ENCODE measurements at places on chromosomes 4 and X. TPM values are rescaled to one million over a fixed set of nuclear protein-coding genes. Genes with fewer than 3 reads are reported as not detected.
A peak's percentile ranks its signal among the peaks of the same experiment; 100 is the strongest.

APLN gene
- total RNA-seq = 2.7 TPM

MAGEA9B gene
- not detected for total RNA-seq

PAGE5 gene
- total RNA-seq = not detected

SYTL5 gene
- total RNA-seq = 7.1 TPM

RHOXF2 gene
- 0.25 TPM for total RNA-seq

OCRL gene
- 26.2 TPM for total RNA-seq

CXorf49 gene
- total RNA-seq = not detected

CTAG1A gene
- total RNA-seq = not detected

DNA sequence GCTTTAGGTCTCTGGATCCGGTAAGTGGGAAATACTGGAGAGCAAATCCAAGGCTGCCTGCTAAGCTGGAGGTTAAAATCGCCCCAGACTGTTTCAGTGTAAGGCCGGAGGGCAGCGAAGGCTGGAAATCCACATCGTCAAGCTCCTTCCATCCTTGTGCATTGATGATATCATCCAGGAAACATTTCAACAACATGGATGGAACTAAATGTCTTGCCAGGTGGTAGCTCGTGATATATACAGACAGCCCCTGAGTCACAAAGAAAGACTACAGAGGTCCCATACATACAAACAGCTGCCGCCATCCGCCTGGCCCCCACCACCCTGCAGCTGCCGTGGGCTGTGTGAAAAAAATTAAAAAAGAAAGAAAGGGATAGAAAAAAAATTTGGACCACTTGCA, 148.9 kb upstream of the RBPJ start:
- no peaks in the 10 kb centered on the region for H3K36me3 ChIP-seq
- H3K4me1 ChIP-seq = peaks cover 4% of the 10 kb centered on the region
- no peak overlapping the region for H3K4me3 ChIP-seq
- no peaks in the 10 kb centered on the region for H3K27me3 ChIP-seq

- no peaks in the 10 kb centered on the region for H3K4me1 ChIP-seq
- DNase-seq = no peak
- H3K27ac ChIP-seq = no peak overlapping the region
- no peak overlapping the region for H3K4me3 ChIP-seq
- no peaks in the 10 kb centered on the region for H3K27me3 ChIP-seq
These were observed 225.8 kb upstream of the SPRY1 start for GRCh38 chr4:123170843-123171242.

DNA sequence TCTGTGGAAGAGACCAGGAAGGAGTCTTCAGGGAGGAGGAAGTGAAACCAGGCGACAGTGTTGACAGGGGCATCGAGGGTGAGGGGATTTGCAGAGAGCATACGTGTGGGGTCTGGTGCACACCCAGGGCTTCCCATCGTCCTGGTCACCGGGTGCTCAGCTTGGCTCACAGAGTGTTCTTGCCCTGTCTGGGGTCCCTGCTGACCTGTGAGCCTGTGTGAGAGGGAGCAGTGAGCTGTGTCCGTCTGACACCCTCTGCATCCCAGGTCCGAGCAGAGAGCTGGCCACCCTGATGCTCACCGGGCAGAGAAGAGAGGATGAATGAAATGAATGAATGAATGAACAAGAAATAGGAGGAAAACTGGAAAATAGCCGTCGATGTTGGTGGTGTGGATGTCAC, 46.5 kb downstream of the CPZ start:
- H3K36me3 ChIP-seq = no peaks in the 10 kb centered on the region
- H3K4me3 ChIP-seq = no peak overlapping the region
- H3K4me1 ChIP-seq = no peaks in the 10 kb centered on the region
- H3K27me3 ChIP-seq = no peaks in the 10 kb centered on the region

- no peaks in the 10 kb centered on the region for H3K36me3 ChIP-seq
- H3K4me1 ChIP-seq = no peaks in the 10 kb centered on the region
- no peak overlapping the region for H3K27ac ChIP-seq
- no peak overlapping the region for H3K4me3 ChIP-seq
These were observed 107.2 kb downstream of the ANAPC4 start for GRCh38 chr4:25484243-25484721.

- H3K27me3 ChIP-seq = no peaks in the 10 kb centered on the region
- no peak overlapping the region for H3K4me3 ChIP-seq
- H3K36me3 ChIP-seq = no peaks in the 10 kb centered on the region
- H3K27ac ChIP-seq = no peak overlapping the region
These were observed 162.8 kb downstream of the NHS start for GRCh38 chrX:17537723-17538243.

- no peak overlapping the region for H3K4me3 ChIP-seq
- H3K27me3 ChIP-seq = no peaks in the 10 kb centered on the region
- H3K27ac ChIP-seq = no peak overlapping the region
- no peaks in the 10 kb centered on the region for H3K4me1 ChIP-seq
- no peaks in the 10 kb centered on the region for H3K36me3 ChIP-seq
These were observed 87.7 kb downstream of the RFC1 start for GRCh38 chr4:39278476-39278875.

DNA sequence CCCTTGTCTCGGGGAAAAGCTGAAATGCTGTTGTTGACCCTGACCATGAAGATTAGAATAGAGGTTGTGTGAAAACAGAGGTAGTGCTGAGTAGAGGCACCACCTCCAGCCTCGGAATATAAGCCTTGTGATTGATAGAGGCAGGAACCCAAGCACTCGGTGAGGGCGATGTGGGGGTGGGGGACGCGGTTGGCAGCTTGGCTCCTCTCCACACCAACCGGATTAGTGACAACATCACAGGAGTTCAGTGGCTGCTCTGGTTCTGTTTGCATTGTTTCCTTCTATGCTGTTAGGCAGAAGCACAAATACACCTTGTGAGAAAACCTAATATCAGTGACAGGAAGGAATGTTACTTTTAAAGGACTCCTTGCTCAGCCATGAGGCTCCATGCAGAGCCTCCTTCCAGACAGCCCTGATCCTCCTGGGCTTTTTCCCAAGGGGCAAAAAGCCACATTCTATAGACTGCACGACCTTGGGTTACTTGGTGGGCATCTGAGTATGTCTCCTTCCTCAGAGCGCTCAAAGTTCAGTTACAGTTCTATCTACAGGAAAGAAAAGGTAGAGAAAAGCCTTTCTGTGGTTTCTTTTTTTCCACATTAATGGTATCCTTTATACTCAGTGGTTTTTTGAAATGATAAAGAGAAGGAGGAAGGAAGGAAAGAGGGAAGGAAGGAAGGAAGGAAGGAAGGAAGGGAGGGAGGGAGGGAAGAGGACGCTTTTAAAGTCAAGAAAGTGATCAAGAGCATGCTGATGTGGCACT, 150.4 kb upstream of the NOCT start:
- DNase-seq = no peak
- no peaks in the 10 kb centered on the region for H3K27me3 ChIP-seq
- no peaks in the 10 kb centered on the region for H3K36me3 ChIP-seq
- H3K4me1 ChIP-seq = no peaks in the 10 kb centered on the region
- H3K4me3 ChIP-seq = no peak overlapping the region

DNA sequence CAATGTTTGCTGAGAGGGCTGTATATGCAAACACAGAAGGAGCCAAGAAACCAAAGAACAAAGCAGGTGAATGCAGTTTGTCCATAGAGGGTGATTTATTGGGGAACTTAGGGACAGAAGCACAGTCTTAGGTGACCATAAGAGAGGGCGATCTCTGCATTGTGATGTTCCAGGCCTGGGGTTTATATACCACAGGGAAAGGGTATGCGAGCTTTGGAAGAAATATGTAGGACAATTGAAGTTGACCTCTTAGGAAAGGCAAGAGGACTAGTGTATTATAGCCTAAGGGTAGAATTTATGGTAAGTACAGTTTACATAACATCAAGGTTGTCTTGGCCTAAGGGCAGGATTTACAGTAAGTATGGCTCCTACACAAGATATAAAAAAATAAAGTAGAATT, 27.8 kb downstream of the FAM184B start:
- no peak for DNase-seq
- H3K27ac ChIP-seq = no peak overlapping the region
- H3K27me3 ChIP-seq = no peaks in the 10 kb centered on the region

DNA sequence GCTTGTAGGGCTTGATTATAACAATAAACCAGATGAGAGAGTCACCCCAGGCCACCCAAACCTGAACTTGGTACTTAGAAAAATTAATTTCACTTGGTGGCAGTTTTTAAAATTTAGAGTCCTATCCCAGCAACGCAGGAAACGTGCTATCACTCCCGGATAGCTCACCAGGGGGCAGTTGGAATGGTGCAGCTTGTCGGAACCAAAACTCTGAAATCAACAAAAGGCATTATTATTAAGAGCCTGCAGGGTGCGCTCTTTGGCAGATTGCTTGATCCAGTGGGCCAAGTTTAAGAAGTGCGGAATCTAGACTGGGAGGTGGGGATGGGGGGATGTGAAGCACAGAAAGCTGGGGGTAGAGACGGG, 2.4 kb downstream of the FRAS1 start:
- peak overlapping the region; percentile 18 for H3K27ac ChIP-seq
- no peaks in the 10 kb centered on the region for H3K4me1 ChIP-seq
- no peaks in the 10 kb centered on the region for H3K36me3 ChIP-seq
- H3K27me3 ChIP-seq = no peaks in the 10 kb centered on the region

- DNase-seq = no peak
- H3K27ac ChIP-seq = no peak overlapping the region
- no peaks in the 10 kb centered on the region for H3K27me3 ChIP-seq
- no peaks in the 10 kb centered on the region for H3K4me1 ChIP-seq
- H3K4me3 ChIP-seq = no peak overlapping the region
These were observed 45.1 kb downstream of the SPATA4 start for GRCh38 chr4:176150356-176150682.

- no peak overlapping the region for H3K27ac ChIP-seq
- no peaks in the 10 kb centered on the region for H3K36me3 ChIP-seq
- no peak overlapping the region for H3K4me3 ChIP-seq
- no peaks in the 10 kb centered on the region for H3K4me1 ChIP-seq
- no peaks in the 10 kb centered on the region for H3K27me3 ChIP-seq
These were observed 343.6 kb upstream of the CT83 start for GRCh38 chrX:116806288-116806802.

DNA sequence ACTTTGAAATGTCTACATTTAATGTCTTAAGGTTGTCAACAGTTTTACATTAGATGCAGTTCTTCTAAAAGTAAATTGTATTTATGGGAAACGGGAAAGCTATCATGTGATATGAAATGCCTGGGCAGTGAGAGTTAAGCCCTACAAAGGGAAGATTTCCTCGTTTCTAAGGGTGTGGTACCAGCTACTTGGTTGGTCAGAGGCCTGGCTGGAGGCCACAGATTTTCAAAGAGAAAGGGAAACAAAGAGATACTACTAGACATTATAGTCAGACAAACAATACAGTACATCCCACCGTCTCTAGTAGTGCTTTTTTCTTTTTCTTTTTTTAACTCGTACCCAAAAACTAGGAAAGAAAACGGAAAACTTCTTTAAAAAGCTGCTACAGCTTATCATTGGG, 467.8 kb downstream of the PCDH7 start:
- H3K36me3 ChIP-seq = no peaks in the 10 kb centered on the region
- H3K27me3 ChIP-seq = no peaks in the 10 kb centered on the region
- H3K4me1 ChIP-seq = no peaks in the 10 kb centered on the region
- no peak overlapping the region for H3K4me3 ChIP-seq

- no peak overlapping the region for H3K27ac ChIP-seq
- H3K4me1 ChIP-seq = no peaks in the 10 kb centered on the region
- H3K4me3 ChIP-seq = no peak overlapping the region
These were observed 10.5 kb downstream of the SEPTIN11 start for GRCh38 chr4:76960014-76960413.

GRCh38 chr4:8710416-8710815, 117.9 kb downstream of the CPZ start:
- H3K4me1 ChIP-seq = no peaks in the 10 kb centered on the region
- no peaks in the 10 kb centered on the region for H3K36me3 ChIP-seq
- H3K4me3 ChIP-seq = no peak overlapping the region
- DNase-seq = no peak
- no peaks in the 10 kb centered on the region for H3K27me3 ChIP-seq

GRCh38 chr4:182126096-182126495, 117.1 kb upstream of the TENM3 start:
- H3K36me3 ChIP-seq = no peaks in the 10 kb centered on the region
- H3K27ac ChIP-seq = no peak overlapping the region
- H3K4me3 ChIP-seq = no peak overlapping the region
- no peaks in the 10 kb centered on the region for H3K27me3 ChIP-seq
- no peak for DNase-seq

DNA sequence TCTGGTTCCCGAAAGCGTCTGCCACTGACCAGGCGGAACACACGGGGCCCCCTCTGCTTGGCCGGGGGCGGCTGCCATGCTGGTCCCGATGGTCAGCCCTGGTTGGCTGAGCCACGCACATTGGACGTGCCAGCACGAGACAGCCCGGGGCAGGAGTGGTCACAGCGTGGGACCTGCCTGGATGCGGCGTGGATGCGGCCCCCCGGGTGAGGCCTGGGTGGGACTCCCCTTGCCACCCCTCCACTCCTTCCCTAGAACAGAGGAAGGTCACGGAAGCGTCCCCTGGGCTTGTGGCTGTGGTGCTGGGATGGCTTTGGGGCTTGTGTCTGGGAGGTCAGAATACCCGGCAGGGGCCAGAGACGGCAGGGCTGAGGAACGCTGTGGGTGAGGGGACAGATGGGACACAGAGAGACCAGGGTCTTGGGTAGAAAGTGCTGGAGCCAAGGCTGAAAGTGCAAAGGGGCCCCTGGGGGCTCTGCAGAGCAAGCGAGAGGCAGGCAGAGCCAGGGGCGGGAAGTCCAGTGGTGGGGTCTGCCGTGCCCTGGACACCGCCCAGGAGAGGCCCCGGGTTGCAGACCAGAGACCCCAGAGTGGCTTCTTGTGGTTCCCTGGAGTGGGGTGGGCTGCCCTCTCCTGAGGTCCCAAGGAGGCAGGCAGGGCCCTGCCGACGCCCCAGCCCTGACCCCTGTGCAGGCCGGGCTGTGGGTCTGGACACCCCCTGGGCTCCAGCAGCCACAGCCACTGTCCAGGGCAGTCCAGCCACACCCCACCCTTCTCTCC, 8.6 kb upstream of the CPLX1 start:
- no peaks in the 10 kb centered on the region for H3K4me1 ChIP-seq
- H3K4me3 ChIP-seq = no peak overlapping the region
- DNase-seq = no peak

GRCh38 chr4:75512386-75513211, 1.6 kb downstream of the RCHY1 start:
- no peaks in the 10 kb centered on the region for H3K27me3 ChIP-seq
- peak overlapping the region; percentile 57 for H3K4me3 ChIP-seq
- peak overlapping the region; percentile 96 for H3K27ac ChIP-seq
- no peaks in the 10 kb centered on the region for H3K4me1 ChIP-seq
- no peak for DNase-seq
- no peaks in the 10 kb centered on the region for H3K36me3 ChIP-seq

DNA sequence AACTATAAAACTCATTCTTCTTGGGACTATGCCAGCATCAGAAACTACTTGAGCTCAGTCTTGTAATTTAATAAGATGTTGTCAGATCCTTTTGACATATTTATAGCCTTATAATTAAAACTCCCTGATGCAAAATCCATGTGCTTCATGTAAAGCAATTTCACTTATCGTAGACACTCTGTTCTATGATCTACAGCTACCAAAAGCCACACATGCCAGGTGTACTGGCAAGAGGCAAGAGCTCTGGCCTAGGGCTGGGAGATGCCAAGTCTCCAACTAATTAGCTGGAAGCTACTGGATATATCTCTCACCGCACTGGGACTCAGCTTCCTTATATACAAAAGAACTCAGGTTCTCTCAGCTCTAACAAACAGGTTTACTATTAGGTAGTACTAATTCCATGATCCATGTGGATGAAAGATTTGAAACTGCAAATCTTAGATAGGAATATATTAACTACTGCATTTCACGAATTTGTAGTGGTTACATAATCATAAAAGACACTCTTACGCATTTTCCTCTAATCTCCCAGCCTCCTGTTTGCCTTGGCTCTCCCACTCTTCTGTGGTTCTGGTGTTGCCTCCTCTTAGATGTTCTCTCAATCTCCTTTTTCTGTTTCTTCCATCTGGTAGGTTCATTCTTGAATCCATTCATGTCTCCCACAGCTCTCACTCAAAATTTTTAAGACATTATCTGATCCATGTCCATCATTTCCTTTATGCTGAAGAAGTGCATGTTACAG, 103.0 kb downstream of the HHIP start:
- no peak overlapping the region for H3K4me3 ChIP-seq
- H3K4me1 ChIP-seq = no peaks in the 10 kb centered on the region
- DNase-seq = no peak
- H3K27me3 ChIP-seq = no peaks in the 10 kb centered on the region
- no peak overlapping the region for H3K27ac ChIP-seq
